ENCODE measurements at places on chromosomes 5 and 9.
A peak's percentile ranks its signal among the peaks of the same experiment; 100 is the strongest.

- no peak for DNase-seq
These were observed 514.2 kb downstream of the BNC2 start for GRCh38 chr9:16356196-16356765.

DNA sequence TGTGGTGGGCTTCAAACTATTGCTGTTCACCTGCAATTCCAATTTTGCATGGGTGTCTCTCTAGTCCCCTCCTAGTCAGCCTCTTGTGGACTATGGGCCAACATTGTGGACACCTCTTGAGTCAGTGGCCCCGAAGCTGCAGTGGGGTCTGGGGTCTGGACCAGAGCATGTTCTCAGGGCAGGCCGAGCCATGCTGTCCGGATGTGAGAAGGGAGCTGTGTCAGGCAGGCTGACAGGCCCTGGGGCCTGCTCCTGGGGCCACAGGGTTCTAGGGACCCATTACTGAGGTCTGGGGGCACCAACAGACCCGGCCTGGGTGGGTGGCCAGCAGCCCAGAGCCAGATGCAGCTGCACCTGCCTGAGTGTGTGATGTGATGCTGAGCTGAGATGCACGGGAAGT, 16.5 kb upstream of the IRX4 start:
- DNase-seq = peak; percentile 16

DNA sequence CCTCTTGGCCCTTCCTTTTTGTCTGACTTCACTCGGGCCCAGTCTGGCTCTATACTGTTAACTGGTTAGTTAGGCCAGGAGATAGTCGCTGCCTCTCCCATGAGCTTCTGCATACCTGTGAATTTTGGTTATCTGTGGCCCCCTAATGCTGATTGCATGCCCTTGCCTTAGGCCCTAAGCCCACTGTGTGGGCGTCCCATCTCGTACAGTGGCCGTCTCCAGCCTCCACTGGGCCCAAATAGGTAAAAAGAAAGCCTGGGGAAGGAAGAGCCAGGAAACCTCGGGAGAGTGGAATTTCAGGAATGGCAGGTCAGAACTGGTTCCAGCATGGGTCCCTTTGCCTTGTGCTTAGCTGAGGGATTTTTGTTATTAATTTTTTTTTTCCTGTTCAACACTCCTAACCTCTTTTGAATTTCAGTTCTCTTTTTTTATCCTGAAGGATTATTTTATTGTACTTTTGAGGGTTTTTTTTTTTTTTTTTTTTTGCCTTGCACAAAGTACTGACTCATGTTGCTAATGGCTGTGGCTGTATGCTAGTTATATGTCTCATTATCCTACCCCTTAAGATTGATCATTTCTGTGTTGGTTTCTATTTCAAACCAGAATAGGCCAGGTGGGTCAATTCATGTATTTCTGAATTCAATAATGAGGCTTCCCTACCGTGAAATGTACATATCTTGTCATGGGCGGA, 3.4 kb downstream of the PRRC2B start:
- no peak for DNase-seq

DNA sequence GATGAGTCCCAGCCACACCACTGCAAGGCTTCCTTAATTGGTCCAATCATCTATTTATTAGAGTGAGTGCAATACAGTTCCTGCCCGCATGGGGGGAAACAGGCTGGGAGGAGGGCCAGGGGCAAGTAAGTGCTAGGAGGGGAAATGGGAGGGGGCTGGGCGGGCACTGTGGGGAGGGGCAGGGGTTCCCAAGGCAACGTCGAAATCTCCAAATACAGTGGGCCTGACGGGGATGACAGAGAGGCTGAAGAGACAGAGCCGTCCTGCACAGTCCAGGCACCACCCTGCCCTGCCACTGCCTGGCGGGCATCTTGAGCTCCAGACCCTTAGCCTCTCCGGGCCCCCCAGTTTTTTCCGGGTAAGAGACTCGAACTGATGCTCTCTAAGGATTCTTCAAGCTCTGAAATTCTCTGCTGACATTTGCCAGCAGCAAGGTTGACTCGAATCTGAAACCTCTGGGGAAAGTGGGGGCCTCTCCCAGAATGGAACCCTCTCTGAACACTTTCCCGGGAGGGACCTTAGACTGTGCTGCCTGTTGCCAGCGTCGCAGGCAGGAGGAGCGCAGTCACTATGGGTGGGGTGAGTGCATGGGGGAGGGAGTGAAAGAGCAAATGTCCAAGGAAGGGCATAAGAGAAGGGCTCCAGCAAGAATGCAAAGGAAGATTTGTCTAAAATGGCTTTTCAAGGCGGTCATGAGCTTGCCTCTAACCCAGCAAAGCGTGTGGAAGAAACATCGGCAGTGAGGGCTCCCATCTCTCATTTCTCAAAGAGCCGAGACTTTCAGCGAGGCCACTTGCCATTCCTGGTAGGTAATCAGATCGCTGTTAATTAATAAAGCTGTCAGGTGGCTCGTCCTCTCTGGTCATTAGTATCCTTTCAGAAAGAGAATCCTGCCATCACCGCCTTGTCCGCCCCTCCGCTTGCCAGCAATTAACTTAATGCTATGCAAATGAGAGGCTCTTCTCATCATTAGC, 99.0 kb downstream of the GTF3C4 start:
- peak; percentile 53 for DNase-seq

DNA sequence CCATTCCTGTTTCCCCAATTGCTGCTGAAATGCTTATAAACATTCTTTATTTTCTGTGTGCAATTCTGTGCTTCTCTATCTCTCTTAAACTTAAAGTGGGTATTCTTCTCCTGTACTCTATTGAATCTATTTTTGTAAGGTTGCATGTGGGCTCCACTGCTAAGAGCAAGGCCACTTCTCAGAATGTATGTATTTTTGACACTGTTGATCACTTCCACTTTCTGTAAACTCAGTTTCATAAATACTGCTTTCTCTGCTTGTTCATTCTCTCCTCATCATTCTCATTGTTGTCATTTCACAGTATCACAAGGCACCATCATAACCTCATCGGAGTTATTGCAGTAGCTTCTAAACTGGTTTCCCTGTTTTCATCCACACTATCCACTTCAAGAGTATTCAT, 483.0 kb upstream of the CDH18 start:
- DNase-seq = no peak

- DNase-seq = no peak
These were observed 57.4 kb upstream of the SPRY4 start for GRCh38 chr5:142382186-142382585.

GRCh38 chr9:116096046-116096445, 57.5 kb upstream of the PAPPA start:
- DNase-seq = no peak

DNA sequence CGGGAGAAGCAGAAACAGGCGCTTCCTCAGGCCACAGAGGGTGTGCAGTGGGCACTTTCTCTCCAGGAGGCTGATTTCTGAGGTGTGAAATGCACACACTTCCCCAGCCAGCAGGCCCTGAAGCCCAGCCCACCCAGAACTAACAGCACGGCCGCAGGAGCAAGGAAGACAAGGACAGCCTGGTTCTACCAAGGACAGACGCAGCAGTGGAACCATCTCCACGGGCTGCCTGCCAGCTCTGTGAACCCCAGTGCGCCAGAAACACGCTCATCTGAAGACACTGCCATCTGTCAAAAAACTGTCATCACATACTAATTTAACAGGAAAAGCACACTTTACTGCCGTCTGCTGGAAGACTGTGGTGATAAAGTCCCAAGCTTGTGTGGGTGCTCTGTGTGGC, 40.7 kb downstream of the MAPK9 start:
- no peak for DNase-seq

- peak; percentile 96 for DNase-seq
These were observed 49.2 kb downstream of the USP20 start for GRCh38 chr9:129884220-129885017.

DNA sequence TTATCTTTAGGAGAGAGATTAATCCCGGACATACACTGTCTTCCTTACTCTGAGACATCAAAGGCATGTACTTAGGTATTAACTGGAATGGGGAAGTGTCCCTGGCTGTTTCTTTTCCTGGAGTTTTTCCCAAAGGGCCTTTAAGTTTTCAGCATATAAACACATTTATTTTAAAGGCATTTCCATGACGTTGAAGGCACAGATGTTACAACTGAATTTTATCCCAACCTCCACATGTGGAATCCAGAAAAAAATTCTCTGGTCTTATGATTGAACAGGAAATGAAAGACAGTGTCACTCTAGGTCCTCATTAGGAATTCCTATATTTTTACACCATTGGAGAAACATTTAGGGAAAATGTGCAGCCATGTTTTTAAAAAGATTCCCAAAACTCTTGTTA, 41.6 kb upstream of the SHOC1 start:
- DNase-seq = no peak

DNA sequence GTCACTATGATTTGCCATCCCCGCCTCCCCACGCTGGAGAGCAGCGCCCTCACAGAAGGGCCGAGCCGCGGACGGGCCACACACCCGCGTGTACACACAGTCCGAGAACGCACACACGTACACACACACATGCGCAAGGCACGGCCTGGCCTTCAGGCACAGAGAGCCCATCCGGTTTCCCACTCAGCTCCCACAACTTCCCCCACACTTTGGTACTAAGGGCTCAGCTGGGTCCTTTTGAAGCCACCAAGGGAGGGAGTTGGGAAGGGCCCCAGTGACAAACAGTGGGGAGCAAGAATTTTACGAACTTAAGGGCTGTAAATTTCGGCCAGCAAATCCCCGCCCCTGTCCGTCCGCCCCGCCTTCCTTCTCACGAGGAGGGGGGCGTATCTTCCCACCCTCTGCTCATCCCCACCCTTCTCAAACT, 133.3 kb upstream of the HAND1 start:
- no peak for DNase-seq

DNA sequence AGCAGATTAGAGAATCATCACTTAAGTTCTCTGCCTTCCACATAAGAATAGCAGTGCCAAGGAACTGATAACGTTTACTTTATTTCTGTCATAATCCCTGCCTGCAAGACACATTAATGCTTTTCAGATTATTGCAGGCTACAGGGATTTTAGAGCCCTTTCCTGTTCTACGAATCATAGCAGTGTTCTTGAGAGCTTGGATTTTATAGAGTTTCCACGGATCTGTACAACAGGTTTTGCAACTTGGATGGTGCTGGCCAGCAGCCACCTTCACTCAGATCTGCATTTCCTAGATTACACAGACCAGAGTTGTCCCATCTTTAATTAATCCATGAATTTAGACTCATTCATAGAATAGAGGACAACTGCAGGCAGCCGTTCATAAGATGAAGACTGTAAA, 38.1 kb downstream of the SLC12A2 start:
- no peak for DNase-seq

Measured in activated CD4-positive, CD25-positive, alpha-beta regulatory T cell treated with anti-CD3 and anti-CD28 coated beads, Interleukin-2, amount 50 U/mL, for 72 hours (primary cell).